CD4-positive, alpha-beta T cell treated with Interleukin-17A for 1 hour (primary cell): ENCODE measurements at places on chromosomes 7 and 10.

DNA sequence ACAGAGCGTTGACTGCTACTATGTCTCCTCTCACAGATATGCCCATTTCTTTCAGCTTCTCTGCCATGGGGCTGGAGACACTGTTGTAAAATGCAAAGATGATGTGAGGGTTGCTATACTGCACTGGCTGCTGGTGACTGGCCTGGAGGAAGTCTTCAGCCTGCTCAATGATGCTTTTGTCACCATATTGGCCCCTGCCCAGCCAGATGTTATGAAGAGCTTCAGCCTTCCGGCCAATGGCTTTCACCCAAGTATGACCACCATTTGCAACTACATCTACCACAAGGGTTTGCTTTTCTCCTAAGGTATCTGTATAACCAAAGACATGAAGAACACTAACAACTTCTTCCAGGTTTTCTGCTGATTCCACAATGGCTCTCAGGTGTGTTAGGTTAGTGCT is 1.6 kb downstream of the C7orf25 start:
- DNase-seq = no peak

DNA sequence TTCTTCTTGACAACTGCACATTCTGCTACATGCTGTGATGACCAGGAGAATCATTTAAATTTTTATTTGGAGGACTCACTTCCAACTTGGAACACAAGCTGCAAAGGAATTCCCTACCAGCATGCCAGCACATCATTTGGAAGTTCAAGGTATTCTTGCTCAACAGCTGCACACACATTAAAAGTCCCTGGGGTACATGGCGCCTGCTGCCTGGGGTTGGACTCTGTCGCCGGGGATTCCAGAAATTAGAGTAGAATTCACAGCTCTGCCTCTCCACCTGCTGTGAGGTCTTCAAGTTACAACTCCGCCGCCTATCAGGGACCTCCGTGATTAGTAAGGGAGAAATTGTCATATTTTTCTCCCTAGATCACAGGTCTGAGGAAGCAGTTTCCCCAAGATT is 1.1 kb downstream of the ZNF32 start:
- no peak for DNase-seq

DNA sequence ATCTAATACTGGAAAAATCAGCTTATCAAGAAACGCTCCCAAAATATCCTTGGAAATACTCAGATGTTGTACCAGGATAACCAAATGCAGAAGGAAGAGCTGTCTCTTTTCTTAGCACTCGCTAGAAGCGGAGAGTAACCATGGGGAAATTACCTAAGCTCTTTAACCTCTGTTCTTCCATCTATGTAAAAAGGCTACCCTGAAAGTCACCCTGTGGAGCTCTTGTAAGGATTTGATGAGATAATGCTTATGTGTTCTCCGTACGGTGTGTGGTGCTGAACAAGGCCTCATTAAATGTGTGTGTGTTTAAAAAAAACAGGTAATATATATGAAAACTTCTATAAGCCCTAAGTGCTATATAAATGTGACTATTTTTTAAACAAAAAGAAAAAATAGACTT is 38.2 kb upstream of the MYO3A start:
- no peak for DNase-seq

GRCh38 chr7:20260223-20260622 is 43.0 kb upstream of the MACC1 start:
- no peak for DNase-seq
